Frontal cortex (tissue), 4 donors: ENCODE measurements at places on chromosomes 7 and 10.

- DNase-seq: no peak
Measured at GRCh38 chr10:13883636-13884444, 297.1 kb downstream of the PRPF18 start.

DNA sequence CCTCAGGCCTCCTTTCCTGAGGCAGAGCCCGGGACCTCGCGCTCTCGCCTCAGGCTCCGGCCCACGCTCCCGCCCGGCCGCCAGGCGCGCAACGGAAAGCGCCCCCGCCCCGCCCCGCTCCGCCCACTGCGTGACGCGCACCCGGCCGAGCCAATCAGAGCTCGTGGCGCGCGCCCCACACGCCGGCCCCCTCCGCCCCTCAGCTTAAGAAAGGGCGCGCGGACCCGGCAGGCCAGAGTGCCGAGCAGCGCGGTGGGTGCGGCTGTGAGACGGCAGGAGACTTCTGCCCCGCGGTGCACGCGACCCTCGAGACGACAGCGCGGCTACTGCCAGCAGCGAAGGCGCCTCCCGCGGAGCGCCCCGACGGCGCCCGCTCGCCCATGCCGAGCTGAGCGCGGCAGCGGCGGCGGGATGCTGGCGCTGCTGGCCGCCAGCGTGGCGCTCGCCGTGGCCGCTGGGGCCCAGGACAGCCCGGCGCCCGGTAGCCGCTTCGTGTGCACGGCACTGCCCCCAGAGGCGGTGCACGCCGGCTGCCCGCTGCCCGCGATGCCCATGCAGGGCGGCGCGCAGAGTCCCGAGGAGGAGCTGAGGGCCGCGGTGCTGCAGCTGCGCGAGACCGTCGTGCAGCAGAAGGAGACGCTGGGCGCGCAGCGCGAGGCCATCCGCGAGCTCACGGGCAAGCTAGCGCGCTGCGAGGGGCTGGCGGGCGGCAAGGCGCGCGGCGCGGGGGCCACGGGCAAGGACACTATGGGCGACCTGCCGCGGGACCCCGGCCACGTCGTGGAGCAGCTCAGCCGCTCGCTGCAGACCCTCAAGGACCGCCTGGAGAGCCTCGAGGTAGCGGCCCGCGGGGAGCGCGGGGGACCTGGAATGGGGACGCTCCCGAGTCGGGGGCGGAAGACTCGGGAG lies at the start of gene NPTX2:
Gene NPTX2 (plus strand): TSS at position 235 of the 909 bp plus-strand sequence. CDS start 177 bp downstream, at position 412.
- peak; percentile 88 for DNase-seq

- no peak for DNase-seq
Measured at GRCh38 chr10:3401491-3401938, 228.9 kb upstream of the PITRM1 start.

DNA sequence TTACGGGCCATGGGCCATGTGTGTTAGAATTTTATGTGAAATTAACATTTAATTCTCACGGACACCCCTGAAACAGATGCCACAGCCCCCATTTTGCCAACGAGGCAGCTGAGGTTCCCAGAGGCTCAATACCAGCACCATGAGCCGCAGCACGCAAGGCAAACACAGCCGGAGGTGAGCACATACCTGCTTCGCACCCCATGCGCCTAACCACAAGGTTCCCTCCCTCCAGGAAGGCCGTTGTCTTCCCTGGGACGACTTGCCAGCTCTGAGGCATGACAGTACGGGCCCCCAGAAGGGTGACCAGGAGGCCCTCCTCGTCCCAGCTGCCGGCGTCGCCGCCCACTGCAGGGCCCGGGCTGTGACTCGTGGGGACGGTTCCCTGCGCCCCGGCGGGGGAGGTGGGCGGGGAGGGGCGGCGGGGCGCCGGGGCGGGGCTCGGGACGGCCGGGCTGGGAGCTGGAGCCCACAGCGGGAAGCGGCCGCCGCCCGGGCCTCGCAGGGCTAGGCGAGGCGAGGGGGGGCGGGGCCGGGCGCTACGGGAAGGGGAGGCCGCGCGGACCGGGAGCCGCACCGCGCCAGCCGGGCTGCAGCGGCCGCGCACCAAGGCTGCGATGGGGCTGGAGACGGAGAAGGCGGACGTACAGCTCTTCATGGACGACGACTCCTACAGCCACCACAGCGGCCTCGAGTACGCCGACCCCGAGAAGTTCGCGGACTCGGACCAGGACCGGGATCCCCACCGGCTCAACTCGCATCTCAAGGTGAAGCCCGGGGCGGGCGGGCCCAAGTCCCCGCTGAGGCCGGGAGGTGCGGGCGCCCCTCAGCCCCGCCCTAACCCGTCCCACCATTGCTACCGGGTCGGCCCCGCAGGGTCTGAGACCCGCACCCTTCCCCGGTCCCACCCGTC lies at the start of gene CAV2:
Gene CAV2 (plus strand): TSS at position 571 of the 910 bp plus-strand sequence. CDS start 44 bp downstream, at position 615.
- peak; percentile 54 for DNase-seq

- DNase-seq: no peak
Measured at GRCh38 chr7:104895522-104896236, 118.3 kb upstream of the KMT2E start.

GRCh38 chr7:30310674-30311362 lies 26.4 kb downstream of the ZNRF2 start:
- DNase-seq: no peak

- DNase-seq: no peak
Measured at GRCh38 chr10:23523251-23523650, 84.4 kb downstream of the OTUD1 start.

GRCh38 chr10:121460733-121461132 lies 137.5 kb downstream of the FGFR2 start:
- no peak for DNase-seq

- no peak for DNase-seq
Measured at GRCh38 chr7:573933-574381, 54.3 kb upstream of the PDGFA start.

DNA sequence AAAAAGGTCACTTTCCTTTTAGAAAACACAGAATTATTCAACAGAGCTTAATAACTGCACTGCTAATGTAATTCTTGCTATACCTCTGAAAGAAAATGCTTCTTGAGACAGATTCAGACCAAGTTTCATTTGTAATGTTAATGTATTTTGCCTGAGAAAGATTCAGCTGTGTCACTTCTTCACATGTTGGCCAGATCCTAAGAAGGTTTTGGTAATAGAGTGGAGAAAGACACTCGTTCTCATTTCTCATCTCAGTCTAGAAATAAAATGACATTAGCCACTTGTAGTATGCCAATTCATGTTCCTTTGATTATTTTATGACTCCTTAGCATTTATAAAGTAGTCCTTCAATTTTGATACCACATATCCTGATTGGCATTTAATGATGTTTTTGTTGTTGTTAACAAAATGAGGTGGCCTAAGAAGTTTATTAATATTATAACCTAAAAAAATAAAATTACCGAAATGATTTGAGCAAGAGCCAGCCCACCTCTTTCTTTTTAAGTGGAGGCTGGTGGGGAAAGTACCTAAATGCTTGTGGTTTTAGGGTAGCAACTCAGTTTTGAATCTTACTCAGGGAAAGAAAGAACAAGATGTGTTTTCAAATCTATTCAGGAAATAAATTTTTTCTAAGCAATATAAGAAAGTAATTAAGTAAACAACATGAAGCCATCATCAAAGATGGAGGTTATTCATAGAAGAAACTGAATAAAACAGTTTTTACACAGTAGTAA lies 16.4 kb upstream of the ELAPOR2 start:
- no peak for DNase-seq

DNA sequence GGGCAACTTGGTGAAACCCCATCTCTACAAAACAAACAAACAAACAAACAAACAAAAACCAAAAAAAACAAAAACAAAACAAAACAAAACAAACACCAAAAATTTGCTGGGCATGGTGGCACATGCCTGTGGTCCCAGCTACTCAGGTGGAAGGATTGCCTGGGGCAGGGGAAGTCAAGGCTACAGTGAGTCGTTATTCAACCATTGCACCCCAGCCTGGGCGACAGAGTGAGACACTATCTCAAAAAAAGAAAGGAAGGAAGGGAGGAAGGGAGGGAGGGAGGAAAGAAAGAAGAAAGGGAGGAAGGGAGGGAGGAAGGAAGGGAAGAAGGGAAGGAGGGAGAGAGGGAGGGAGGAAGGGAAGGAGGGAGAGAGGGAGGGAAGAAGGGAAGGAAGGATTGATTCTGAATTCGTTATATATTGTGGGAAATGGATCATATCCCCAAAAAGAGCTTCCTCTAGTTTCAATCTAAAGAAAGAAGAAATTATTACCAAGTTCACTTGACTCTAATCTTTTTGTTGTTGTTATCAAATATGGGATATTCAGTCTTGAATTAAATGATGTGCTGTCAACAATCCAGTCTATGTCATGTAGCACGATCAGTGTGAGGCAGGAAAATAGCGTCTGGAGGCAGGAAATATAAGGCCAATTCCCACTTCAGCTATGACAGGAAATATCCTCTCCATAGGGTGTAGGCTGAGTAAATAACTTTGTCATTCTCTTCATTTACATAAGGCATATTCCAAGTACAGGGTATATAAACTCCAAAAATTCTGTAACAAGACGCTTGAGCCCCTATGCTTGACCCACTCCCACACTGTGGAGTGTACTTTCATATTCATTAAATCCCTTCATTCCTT lies 26.2 kb upstream of the TRIM24 start:
- no peak for DNase-seq

DNA sequence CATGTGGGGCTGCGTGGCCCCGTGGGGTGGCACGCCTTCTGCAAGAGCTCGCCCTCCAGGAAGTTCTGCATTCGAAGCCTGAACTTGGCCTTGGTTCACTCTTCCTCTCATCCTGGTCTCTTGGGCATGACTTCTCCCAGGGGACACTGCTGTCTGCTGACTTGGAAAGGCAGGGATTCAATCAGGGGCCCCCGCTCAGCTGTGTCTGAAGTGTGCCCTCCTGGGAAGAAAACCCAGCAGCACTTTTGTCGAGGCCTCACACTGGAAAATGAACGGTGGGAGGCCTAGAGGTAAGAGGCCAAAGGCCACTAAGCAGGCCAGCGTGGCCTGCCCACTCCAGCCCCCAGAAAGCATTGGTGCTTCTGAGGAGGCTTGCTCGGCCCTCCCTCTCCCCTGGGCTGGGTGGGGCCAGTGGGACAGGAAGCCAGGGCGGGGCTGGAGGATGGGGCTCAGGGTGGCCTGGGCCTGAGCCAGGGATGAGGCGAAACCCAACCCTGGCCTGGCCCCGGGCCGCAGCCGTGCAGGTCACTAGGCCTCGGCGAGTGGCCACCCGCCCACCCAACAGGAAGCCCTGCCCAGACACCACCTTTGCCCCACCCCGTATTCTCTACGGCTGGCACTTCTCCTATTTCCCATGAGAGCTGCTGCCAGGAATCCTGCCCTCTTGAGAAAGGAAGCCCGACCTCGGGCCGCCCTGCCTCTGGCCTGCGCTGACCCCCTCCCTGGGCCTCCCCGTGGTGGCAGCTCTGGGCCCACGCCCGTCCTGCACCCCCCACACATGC lies 81.1 kb downstream of the ZMIZ1 start:
- DNase-seq: no peak

DNA sequence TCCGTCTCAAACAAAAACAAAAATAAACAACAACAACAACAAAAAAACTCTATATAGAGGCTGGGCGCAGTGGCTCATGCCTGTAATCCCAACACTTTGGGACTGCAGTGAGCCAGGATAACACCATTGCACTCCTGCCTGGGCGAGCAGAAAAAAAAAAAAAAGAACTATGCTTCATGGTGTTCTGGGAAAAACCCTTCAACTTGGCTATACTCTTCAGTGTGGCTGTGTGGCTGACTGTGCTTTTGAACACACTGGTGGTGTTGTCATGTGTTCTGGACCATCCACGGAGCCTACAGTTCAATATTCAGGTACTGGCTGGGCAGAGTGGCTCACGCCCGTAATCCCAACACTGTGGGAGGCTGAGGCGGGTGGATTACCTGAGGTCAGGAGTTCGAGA lies 26.5 kb downstream of the SNX8 start:
- DNase-seq: no peak

GRCh38 chr10:86128360-86128759 lies 238.2 kb downstream of the GRID1 start:
- no peak for DNase-seq

- DNase-seq: no peak
Measured at GRCh38 chr7:22296916-22297315, 60.0 kb downstream of the RAPGEF5 start.

GRCh38 chr7:111174510-111174909 lies 83.6 kb downstream of the LRRN3 start:
- DNase-seq: no peak

- DNase-seq: no peak
Measured at GRCh38 chr7:102021841-102022618, 204.6 kb downstream of the CUX1 start.

- no peak for DNase-seq
Measured at GRCh38 chr10:109966961-109967738, 40.6 kb upstream of the ADD3 start.

GRCh38 chr7:69078997-69079769 lies 519.1 kb upstream of the AUTS2 start:
- peak; percentile 7 for DNase-seq

GRCh38 chr7:50415844-50416364 lies 34.2 kb downstream of the FIGNL1 start:
- DNase-seq: no peak

DNA sequence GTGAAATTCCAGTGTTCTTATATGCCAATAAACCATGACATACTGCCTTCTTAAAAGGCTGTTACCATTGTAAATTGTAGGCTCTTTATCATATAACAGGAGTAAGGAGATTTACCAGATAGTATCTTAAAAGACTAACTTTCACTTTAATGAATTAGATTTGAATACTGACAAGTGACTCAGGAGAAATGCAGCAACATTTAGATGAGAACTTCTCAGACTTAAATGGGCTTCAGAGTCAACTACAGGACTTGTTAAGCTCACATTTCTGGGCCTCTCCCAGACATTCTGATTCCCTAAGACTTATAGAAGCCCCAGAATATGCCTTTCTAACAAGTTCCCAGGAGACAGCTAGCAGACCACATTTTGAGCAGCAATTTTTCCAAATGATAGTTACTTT lies 466.3 kb downstream of the ARL4A start:
- no peak for DNase-seq

DNA sequence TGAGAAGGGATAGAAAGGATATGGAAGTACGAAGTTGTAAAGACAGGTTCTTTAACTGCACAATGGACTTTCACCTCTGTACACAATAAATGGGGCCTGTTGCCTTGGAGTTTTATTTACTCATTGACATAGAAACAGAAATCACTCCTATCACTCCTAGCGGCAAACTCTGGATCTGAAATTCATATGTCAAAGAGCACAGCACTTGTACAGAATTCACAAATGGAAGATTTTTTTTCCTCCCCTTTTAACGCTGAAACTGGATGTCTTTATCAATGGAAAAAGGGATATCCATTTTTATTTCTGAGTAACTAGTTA lies 18.2 kb downstream of the NT5C3A start:
- no peak for DNase-seq

- no peak for DNase-seq
Measured at GRCh38 chr10:86630079-86630478, 24.3 kb upstream of the OPN4 start.

GRCh38 chr10:120735773-120736371 lies 115.3 kb upstream of the WDR11 start:
- DNase-seq: no peak

DNA sequence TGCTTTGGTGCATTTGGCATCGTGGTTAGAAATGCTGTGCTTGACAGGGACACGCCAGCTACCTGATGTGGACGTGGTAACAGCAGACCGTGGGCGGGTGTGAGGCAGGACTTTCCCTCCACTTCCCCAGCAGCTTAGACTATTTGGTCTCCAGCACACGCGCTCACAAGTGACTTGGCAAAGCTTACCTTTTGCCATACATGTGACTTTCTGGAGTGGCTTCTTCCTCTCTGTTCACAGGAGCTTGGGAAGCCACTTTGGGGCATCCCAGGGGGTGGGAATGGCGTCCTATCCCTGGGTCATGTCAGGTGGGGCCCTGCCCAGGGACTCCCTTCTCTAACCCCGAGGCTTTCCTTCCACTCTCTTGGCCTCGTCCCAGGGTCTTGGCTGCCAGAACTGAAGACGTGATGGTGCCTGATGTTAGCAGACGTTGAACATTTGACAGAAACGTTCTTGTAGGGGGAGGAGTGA lies 228.7 kb upstream of the KLF6 start:
- no peak for DNase-seq

- peak; percentile 82 for DNase-seq
Measured at GRCh38 chr7:94004024-94004951, at the start of gene BET1. Gene BET1, minus strand, starts transcription at chr7:94004355. Its CDS starts 139 bp downstream, at chr7:94004216.
